ENCODE measurements at places on chromosomes 6 and 20.

DNA sequence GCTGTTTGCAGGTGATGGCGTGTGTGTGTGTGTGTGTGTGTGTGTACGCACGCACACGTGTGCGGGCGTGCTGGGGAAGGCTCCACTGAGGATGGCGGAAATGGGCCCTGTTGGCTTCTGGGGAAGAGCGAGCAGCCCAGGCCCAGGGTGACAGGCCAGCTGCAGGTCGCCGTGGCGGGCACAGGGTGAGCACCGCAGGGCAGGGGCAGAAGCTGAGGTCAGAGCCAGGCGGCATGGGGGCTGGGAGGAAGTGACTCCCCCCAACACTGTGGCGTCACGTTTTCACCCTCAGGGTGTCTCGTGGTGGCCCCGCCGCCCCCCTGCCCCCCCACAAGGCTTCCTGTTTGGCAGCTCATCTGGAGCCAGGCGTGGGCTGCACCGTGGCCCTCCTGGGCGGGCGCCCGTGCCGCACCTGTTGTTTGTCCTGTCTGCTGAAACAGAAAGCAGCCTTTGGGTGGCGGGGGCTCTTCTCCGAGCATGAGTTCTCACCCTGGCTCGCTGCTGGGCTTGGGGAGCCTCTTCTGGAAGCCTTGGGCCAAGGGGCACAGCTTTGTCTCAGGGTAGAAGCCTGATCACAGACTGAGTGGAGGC is 7.1 kb downstream of the RBM38 start:
- no peak for DNase-seq

DNA sequence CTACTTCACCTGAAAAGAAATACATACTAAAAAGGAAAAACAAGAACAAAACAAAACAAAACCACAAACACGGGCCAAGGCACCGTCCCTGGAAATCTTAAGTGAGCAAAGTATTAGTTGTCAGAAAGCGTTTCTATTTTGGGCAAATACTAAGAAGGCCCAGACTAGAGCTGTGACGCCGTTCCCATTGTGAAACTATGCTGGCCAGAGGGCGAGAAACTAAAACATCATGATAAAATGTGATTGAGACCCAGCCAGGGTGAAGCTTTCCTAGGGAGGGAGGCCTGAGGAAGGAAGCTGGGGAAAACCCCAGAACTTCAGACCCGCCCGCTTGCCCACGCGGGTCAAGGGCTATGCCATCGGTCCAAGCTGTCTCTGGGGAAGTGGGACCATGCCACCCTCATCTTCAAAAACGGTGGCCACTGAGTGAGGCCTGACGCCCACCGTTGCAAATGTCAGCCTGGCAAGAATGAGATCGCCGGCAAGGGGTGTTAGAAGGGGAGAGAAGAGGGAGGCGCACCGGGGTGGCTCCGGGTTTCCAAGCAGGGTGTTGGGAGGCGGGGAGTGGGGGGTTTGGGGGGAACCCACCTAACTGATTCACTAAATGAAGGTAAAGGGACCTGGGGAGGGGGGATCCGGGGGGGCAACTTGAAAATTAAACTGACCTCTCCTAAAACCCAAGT is 1950.9 kb upstream of the DEFB115 start:
- no peak for DNase-seq

- no peak for DNase-seq
These were observed 256.5 kb upstream of the PRND start for GRCh38 chr20:4465212-4465611.

- no peak for DNase-seq
These were observed 25.0 kb downstream of the GDAP1L1 start for GRCh38 chr20:44271915-44272663.

- no peak for DNase-seq
These were observed 121.1 kb downstream of the TRIM27 start for GRCh38 chr6:28802417-28803336.

DNA sequence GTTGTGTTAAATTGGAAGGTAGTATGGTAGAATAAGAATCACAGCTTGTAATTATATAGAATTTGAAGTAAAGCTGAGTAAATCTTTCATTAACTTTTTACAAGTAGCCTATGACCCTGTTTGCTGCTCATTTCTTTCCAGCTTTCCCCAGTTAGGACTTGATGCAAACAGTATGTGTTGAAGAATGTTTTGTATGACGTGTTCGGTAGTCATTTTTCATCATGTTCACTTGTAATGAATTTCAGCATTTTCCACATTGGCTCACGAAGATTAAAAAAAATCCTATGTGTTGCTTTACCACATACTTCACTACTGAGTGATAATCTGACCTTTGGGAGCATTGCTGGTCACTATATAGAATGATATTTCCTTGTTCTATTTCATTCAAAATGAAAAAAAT is 162.4 kb downstream of the CDKAL1 start:
- DNase-seq = no peak

- no peak for DNase-seq
These were observed 43.2 kb upstream of the CDH22 start for GRCh38 chr20:46351357-46352058.

DNA sequence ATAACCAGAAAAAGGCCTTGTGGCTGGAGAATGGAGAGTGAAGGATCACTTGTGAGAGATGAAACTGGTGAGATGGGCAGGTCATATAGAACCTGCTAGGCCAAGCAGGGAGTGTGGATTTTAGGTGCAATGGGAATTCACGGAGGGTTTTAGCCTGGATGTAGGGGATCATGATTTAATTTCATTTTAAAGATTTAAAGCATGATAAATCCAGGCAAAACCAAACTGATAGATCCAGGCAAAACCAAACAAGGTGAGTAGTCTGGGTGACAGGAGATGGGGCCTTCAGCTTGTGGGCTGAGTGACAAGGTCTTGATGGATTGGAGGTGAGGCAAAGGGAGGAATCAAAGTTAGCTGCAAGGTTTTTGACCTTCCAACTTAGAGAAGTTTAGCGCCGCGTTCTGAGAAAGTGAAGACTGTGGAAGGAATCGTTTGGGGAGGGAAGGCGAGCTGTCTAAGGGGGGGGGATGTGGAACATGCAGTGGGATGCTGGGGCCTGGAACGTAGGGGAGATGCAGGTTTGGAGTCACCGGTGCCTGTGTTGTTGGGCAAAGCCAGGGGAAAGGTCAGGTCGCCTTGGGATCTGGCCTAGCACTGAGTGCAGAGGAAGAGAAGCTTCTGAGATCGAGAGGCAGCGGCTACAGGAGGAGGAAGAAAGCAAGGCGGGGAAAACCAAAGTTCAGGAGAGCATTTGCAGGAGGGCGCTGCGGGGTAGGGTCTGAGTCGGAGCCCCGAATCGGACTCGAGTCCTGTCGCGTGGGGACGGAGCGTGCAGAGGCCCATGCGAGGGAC is 1.3 kb upstream of the PLCG1 start:
- no peak for DNase-seq

DNA sequence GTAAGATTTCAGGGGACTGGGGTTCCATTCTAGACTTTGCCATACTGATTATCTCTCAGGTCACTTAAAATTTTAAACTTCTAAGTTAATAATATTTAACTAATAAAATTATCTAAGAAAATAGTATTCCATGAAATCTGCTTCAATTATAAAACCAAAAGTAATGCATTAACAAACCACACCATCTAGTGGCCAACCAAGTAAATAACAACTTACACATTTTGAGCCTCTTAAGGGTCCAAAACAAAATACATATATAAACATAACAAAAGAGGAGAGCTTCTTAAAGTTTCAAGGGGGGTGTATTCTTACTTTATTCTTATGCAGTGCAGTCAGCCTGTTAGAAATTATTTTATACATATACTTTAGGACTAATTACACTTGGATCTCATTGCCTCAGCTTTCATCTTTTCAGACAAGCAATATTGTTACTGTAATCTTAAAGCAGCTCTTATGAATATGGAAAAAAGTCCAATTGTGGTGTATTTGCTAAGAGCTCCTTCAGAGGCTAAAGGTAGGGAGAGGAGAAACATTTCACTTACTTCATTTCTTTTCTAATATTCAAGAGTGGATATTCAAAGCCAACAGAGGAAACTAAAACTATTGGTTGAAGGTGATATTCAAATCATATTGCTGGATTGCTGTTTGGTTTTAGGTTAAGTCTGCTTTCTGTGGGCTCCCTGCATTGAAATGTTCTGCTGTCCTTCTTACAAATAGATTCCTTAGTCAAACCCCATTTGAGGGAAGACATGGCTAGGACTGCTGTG is 199.7 kb upstream of the SIM1 start:
- peak; percentile 8 for DNase-seq

GRCh38 chr6:87070741-87071140 is 24.2 kb downstream of the CGA start:
- no peak for DNase-seq

GRCh38 chr6:27478141-27478705 is 5.3 kb upstream of the ZNF184 start:
- DNase-seq = no peak

DNA sequence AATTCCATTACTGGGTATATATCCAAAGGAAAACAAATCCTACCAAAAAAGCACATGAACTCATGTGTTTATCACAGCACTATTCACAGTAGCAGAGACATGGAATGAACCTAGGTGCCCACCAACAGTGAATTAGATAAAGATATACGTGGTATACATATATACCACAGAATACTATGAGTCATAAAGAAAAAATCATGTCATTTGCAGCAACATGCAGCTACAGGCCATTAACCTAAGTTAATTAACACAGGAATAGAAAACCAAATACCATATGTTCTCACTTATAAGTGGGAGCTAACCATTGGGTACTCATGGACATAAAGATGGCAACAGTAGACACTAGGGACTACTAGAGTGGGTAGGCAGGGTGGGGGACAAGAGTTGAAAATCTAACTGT is 4.2 kb downstream of the OR2B2 start:
- no peak for DNase-seq

DNA sequence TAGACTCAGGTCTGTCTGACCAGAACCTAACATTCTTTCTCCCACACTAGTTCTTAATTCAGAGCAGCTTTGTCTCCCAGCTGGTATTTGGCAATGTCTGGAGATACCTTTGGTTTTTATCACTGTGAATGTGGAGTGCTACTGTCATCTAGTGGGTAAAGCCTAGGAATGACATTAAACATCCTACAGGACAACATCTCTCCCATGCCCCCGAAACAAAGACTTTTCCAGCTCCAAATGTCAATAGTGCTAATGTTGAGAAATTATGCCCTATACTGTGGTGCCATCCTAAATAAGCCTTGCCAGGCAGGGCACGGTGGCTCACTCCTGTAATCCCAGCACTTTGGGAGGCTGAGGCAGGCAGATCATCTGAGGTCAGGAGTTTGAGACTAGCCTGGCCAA is 4.2 kb upstream of the TTPAL start:
- DNase-seq = no peak

DNA sequence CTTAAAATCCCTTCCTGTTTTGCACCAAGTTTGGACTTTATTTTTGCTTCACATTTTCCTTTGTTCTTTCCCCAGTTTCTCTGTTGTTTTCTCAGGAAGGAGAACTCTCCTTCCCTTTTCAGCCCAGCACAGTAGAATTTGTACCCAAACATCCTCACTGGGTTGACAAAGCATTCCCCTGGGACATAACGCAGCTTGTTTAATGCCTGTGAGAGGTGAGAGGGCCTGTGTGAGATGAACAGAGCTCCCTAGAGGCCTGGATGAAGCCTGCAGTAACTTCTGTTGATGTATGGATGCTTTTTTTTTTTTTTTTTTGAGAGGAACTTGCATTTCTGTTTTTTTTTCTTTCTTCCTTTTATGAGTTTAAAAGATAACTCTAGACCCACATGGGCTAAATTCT is 104.9 kb upstream of the SLC22A23 start:
- DNase-seq = no peak

DNA sequence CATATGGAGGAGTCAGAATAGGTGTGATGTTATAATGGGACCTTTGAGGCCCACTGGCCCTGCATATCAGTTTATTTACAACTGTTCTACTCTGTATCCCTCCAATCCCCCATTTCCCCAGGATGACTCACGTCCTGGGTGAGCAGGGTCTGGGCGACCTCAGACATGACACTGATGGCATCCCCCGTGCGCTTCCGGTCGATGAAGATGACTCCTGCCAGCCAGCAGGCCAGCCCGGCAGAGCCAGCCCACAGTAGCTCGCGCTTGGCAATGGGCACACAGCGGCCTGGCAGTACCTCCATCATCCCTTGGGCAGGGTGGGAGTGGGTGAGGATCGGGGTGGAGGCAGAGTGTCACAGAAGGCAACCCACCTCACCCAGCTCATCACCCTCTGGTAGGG is 5.6 kb downstream of the AGPAT1 start:
- no peak for DNase-seq

DNA sequence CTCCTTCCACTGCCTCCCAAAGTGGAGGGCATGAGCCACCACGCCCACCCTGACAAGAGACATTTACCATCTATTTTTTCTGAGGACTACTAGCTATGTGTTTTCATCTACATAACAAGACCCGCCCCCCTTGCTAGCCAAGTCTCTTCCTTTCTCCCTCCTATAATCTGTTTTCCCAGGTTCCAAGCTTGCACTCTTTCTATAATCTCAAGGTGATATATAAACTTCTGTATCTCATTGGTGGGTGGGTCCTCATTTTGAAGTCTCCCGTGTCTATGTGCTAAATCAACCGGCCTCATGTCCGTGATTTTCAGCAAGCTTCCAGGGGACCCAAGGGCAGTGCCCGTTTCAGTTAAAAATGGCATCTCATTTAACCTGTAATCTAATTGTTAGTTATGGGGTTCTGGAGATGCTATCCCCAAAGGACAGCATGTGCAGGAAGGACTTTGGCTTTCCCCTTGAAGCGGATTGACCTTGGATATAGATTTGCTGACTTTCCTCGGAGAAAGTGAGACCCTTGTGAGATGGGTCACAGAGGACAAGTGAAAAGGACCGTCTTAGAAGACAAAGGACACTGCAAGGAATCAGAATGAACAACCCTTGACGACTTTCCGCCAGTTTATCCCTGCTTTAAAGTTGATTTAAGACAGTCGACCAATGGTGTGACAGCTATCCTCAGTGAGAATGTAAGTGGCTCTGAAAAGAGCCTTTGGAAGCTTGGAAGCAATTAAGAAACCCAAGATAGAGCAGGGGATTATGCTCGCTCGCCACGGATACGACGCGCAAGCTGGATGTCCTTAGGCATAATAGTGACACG is 22.4 kb downstream of the OR2B2 start:
- no peak for DNase-seq

DNA sequence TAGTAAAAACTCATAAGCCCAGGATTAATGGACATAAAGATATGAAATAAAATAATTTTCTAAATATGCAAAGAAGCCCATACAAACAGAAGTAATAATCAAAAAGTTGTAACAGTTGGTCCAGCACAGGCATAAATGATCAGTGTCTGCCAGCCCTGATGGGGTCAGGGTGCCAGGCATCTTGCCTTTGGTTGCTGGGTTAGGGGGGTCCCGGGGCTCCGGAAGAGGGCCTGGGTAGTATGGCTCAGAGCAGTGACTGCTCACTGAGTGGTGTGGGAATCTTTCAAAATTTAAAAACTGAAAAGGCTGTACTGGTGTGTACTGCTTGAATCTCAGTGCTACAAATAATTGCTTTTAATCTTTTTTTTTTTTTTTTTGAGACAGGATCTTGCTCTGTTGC is 7.7 kb upstream of the QKI start:
- DNase-seq = no peak

GRCh38 chr20:17138237-17138636 is 88.6 kb upstream of the PCSK2 start:
- no peak for DNase-seq

All from right lung (tissue), 10 donors.